ENCODE measurements at places on chromosomes 1 and 21. TPM values are rescaled to one million over a fixed set of nuclear protein-coding genes. Genes with fewer than 3 reads are reported as not detected.

The AMY1A gene
- not detected for total RNA-seq

The KRTAP12-2 gene
- total RNA-seq: not detected

The AVPR1B gene
- 0.23 TPM for total RNA-seq

The MCOLN2 gene
- not detected for total RNA-seq

The CFAP141 gene
- not detected for total RNA-seq

The ZNF683 gene
- total RNA-seq: not detected

The MTF2 gene
- 69.7 TPM for total RNA-seq

The IVL gene
- total RNA-seq: not detected

The RGS7 gene
- 31.1 TPM for total RNA-seq

The NBPF4 gene
- total RNA-seq: 0.46 TPM

The ATP1A2 gene
- total RNA-seq: 131 TPM

The BGLAP gene
- total RNA-seq: not detected

The CD164L2 gene
- total RNA-seq: not detected

The RCSD1 gene
- total RNA-seq: 7.4 TPM

The INSRR gene
- total RNA-seq: 0.46 TPM

The S100A7A gene
- total RNA-seq: not detected

The AJAP1 gene
- 25.4 TPM for total RNA-seq

The SPRR2G gene
- total RNA-seq: not detected

The PKN2 gene
- 63.2 TPM for total RNA-seq

The NFYC gene
- total RNA-seq: 30.7 TPM

The ESPN gene
- 0.92 TPM for total RNA-seq
